ENCODE measurements at places on chromosomes 6 and 20. TPM values are rescaled to one million over a fixed set of nuclear protein-coding genes. Genes with fewer than 3 reads are reported as not detected.

The HLA-DRB1 gene
- 19.3 TPM for total RNA-seq

The GNAS-AS1 gene
- 1.5 TPM for total RNA-seq

The TGM2 gene
- total RNA-seq, result 46.2 TPM

The RAD21L1 gene
- total RNA-seq, result not detected

The C20orf144 gene
- total RNA-seq, result not detected

The TSHZ2 gene
- total RNA-seq, result 10.4 TPM

The LY6G6C gene
- total RNA-seq, result not detected

The PDYN gene
- total RNA-seq, result 6.1 TPM

The PHIP gene
- total RNA-seq, result 41.9 TPM

The HLA-DOB gene
- 0.52 TPM for total RNA-seq

The LY6G6F gene
- not detected for total RNA-seq

The RTN4IP1 gene
- 14.5 TPM for total RNA-seq

The TCF21 gene
- total RNA-seq, result not detected

The HLA-DRA gene
- 79.3 TPM for total RNA-seq

The NRSN1 gene
- 53.1 TPM for total RNA-seq

The FKBP1A gene
- 141 TPM for total RNA-seq

The EMILIN3 gene
- 5.2 TPM for total RNA-seq

The WRNIP1 gene
- total RNA-seq, result 50.0 TPM

Measured in dorsolateral prefrontal cortex (tissue), 122 donors.